ENCODE measurements at places on chromosomes 3 and 15. TPM values are rescaled to one million over a fixed set of nuclear protein-coding genes. Genes with fewer than 3 reads are reported as not detected.

The SEMA3G gene
- 0.13 TPM for total RNA-seq

The ZMYND10 gene
- 1.7 TPM for total RNA-seq

The NDUFB4 gene
- total RNA-seq, result 108 TPM

The PP2D1 gene
- not detected for total RNA-seq

The C3orf85 gene
- total RNA-seq, result not detected

The MDFIC2 gene
- not detected for total RNA-seq

The SNUPN gene
- 34.1 TPM for total RNA-seq

The FANCD2OS gene
- not detected for total RNA-seq

The SEMA6D gene
- not detected for total RNA-seq

DNA sequence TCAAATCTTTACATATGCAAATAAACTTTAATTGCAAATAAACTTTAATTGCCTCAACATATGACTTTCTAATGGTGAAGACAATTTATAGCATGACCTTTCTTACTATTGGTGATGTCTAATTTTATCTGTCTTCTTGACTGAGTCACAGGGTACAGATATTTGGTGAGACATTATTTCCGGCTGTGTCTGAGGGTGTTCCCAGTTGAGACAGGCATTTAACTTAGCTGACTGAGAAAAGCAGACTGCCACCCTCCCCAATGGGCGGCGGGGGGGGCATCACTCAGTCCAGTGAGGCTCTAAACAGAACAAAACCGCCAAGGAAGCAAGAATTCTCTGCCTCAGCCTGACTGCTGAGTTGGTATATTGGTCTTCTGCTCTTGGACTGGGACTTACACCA is 160.0 kb downstream of the TBL1XR1 start:
- H3K27me3 ChIP-seq, result no peaks in the 10 kb centered on the region
- H3K4me3 ChIP-seq, result no peak overlapping the region
- DNase-seq, result no peak
- peaks cover 48% of the 10 kb centered on the region for H3K36me3 ChIP-seq
- no peak overlapping the region for H3K27ac ChIP-seq

DNA sequence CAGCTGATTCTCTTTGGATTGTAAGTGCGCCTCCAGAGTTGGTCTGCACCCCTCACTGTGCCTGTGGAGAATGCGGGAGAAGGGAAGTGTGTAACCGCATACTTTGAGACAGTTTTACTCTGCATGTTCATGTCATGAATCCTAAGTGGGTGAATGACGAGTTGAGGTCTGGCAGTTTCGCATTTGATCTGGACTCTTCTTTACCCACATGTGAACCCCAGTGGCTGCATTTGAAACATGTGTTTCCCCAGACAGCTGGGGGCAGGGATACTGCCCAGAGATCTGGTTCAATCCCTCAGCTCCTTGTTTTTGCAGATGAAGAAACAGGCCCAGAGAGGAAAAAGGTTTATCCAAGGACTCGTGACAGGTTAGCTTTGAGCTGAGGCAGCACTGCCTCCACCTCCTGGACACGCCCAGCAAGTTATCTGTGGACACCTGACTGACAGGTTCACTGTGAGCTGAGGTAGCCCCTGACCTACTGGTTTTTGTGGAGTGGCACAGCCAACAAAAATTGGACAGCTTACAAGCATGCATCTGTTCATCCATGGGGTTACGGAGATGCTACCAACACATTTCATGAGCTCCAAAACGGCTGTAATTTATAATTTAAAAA is 207.3 kb downstream of the XXYLT1 start:
- no peak overlapping the region for H3K27ac ChIP-seq
- no peaks in the 10 kb centered on the region for H3K4me1 ChIP-seq
- H3K27me3 ChIP-seq, result no peaks in the 10 kb centered on the region
- H3K4me3 ChIP-seq, result no peak overlapping the region

DNA sequence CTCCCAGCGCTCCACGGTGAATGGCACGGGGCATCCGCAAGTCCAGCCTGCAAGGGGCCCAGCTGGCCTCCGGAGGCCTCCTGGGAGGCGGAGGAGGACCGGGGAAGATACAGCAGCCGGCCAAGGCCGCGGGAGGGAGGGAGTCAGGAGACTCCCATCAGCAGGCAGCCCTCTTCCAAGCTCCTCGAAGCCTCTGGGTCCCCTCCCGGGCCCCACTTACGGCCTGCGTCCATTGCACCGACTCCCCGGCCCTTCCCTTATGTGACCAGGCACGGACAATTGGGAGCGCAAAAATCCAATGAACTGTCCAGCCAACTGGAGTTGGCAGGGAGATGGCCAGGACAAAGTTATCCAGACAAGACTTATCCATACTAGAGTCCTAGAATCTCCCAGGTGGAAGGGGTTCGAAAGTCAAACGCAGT is 668 bp downstream of the MFGE8 start:
- peak overlapping the region; percentile 93 for H3K4me3 ChIP-seq
- no peak for DNase-seq
- no peak overlapping the region for H3K27ac ChIP-seq
- peaks cover 12% of the 10 kb centered on the region for H3K27me3 ChIP-seq

DNA sequence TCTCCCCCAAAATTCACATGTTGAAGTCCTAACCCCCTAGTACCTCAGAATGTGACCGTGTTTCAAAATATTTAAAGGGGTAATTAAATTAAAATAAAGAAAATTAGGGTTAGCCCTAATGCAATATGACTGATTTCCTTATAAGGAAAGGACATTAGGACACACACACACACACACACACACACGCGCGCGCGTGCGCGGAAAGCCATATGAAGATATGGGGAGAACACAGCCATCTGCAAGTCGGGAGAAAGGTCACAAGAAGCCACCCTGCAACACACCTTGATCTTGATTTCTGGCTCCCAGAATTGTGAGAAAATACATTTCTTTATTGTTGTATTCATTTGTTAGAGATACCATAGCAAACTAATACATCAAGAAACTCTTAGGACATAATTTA is 54.6 kb upstream of the STXBP5L start:
- no peaks in the 10 kb centered on the region for H3K4me1 ChIP-seq
- H3K4me3 ChIP-seq, result no peak overlapping the region
- DNase-seq, result no peak
- H3K36me3 ChIP-seq, result no peaks in the 10 kb centered on the region

GRCh38 chr3:171711461-171712170 is 98.7 kb downstream of the PLD1 start:
- no peaks in the 10 kb centered on the region for H3K36me3 ChIP-seq
- H3K27ac ChIP-seq, result no peak overlapping the region
- DNase-seq, result no peak
- no peak overlapping the region for H3K4me3 ChIP-seq
- H3K4me1 ChIP-seq, result no peaks in the 10 kb centered on the region

DNA sequence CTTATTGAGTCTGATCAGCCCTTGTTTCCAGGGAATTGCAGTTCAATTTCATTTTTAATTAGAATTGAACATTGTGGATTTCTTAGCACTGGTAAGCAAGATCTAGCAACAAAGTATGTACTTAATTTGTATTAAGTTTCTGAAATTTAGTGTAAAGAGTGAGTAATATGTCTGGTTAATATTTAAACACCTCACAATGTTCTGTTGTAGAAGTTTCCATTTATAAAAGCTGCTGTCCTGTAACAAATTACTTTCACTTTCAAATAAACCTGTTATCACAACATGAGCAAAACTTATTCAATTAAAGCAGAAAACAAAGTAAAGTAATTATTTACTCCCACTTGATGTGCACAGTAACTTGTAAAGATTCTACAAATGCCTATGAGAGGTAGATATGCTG is 448.5 kb downstream of the NAALADL2 start:
- no peaks in the 10 kb centered on the region for H3K27me3 ChIP-seq

GRCh38 chr3:72615182-72615581 is 233.1 kb downstream of the SHQ1 start:
- H3K4me3 ChIP-seq, result no peak overlapping the region
- no peaks in the 10 kb centered on the region for H3K36me3 ChIP-seq
- H3K27ac ChIP-seq, result peak overlapping the region; percentile 67
- H3K27me3 ChIP-seq, result no peaks in the 10 kb centered on the region
- DNase-seq, result no peak
- H3K4me1 ChIP-seq, result peaks cover 17% of the 10 kb centered on the region

DNA sequence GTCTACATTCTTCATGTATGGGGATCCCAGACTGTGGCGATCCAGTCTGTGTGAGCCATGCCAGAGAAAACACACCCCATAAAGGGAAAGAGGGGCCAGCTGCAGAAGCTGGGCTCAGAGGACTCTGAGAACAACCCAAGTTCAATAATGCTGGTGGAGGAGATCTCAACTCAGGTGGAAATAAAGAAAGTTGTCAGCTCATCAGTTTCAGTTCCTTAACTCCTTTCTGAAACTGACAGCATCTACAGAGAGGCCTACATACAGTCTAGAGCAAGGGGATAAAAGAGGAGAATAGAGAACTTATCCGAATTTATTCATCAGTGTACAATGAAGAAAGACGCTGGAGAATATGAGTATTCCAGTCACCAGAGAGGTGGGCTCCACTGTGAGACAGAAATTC is 77.0 kb downstream of the NTRK3 start:
- H3K27ac ChIP-seq, result no peak overlapping the region
- no peak overlapping the region for H3K4me3 ChIP-seq
- H3K36me3 ChIP-seq, result no peaks in the 10 kb centered on the region
- H3K4me1 ChIP-seq, result no peaks in the 10 kb centered on the region
- DNase-seq, result no peak
- no peaks in the 10 kb centered on the region for H3K27me3 ChIP-seq

GRCh38 chr15:59410391-59410896 is 27.5 kb upstream of the FAM81A start:
- H3K4me1 ChIP-seq, result peaks cover 41% of the 10 kb centered on the region
- H3K36me3 ChIP-seq, result no peaks in the 10 kb centered on the region
- no peak overlapping the region for H3K27ac ChIP-seq
- peaks cover 15% of the 10 kb centered on the region for H3K27me3 ChIP-seq

- no peaks in the 10 kb centered on the region for H3K27me3 ChIP-seq
- H3K4me3 ChIP-seq, result no peak overlapping the region
- H3K36me3 ChIP-seq, result peaks cover 13% of the 10 kb centered on the region
- peaks cover 30% of the 10 kb centered on the region for H3K4me1 ChIP-seq
- DNase-seq, result no peak
Measured at GRCh38 chr15:42553554-42553953, 4.9 kb downstream of the HAUS2 start.

Data from activated T-helper 1 cell treated with anti-CD3 and anti-CD28 coated beads, Interleukin-12 subunit alpha, Interleukin-12 subunit beta, Interleukin-2, Interleukin-4 antibody, amounts not matched to agents 30 ng/mL and 10 ng/mL and 1 ng/mL, durations not matched to agents 14 hours and 24 hours and 36 hours (primary cell).